ENCODE measurements at places on chromosomes 2 and 18.

GRCh38 chr2:206989311-206989710 is 50.0 kb downstream of the CPO start:
- no peak for DNase-seq

GRCh38 chr2:67694445-67694844 is 297.3 kb downstream of the ETAA1 start:
- DNase-seq: no peak

DNA sequence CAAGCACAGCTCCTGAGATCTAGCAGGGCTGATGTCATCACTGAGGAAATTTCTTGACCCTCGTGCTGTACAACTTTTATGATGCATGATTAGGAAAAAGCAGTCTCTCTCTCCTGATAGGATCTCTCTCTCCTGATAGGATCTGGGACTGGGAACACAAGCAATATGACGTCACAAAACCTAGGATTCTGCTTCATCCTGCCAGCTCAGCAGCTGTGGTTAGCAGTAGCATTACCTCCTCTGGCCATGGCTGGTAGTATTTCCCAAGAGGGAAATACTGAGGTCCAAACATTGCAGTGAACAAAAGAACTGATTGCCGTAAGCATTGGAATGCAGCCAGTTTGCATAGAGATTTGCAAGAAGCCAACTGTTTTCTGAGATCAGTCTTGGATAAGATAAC is 521.2 kb upstream of the POU3F3 start:
- no peak for DNase-seq

DNA sequence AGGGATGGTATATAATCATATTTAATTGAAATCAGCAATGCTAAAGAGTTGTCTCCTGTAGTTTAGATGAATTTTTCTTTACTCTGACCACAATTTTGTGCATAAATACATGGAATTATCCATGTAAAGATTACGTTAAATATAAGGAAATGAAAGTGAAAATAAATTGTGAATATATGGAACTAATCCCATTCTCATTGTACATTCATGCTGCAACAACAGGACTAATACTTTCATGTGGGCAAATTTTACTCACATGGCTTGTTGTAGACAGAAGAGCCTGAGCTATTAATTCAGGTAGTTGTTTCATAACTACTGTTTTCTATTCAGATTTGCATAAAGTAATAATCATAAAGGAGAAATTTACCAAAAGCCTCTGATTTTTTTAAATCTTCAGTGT is 357.8 kb downstream of the ARHGAP15 start:
- no peak for DNase-seq

DNA sequence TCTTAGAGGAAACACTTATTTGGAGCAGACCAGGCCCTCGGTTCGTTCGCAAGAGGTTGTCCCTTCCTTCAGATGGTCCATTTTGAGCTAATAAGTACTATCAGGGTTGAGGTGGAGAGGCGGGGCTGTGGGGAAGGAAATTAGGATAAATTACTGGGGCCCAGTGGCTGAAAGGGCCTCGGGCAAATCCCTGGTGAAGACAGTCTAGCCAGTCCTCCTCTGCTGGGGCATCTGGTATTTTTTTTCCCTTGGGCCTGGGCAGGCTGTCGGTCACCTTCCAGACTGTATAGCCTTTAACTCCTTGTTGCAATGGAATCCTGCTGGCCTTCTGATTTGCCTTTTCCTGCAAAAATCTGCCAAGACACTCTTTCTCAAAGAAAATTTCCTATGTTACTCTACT is 1.7 kb upstream of the MYO3B start:
- DNase-seq: no peak

GRCh38 chr18:8890957-8891464 is 185.7 kb downstream of the MTCL1 start:
- peak; percentile 10 for DNase-seq

- no peak for DNase-seq
Observed at GRCh38 chr18:77039196-77040130, 93.1 kb downstream of the MBP start.

DNA sequence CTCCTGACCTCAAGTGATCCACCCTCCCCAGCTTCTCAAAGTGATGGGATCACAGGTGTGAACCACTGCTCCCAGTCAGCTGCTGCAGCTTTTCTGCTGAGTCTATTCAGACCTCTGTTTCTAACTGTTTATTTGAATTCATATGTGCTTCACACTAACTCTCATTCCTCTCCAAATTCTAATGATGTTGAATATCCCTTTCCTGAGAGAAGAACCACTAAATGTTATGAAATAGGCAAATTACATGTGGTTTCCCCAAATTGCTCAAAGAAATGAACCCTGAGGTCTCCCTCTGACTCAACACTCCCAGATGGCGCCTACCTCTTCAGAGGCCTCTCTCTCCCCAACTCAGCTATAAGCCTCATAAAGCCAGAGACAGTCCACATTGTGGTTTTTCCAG is 98.6 kb downstream of the IRS1 start:
- no peak for DNase-seq

DNA sequence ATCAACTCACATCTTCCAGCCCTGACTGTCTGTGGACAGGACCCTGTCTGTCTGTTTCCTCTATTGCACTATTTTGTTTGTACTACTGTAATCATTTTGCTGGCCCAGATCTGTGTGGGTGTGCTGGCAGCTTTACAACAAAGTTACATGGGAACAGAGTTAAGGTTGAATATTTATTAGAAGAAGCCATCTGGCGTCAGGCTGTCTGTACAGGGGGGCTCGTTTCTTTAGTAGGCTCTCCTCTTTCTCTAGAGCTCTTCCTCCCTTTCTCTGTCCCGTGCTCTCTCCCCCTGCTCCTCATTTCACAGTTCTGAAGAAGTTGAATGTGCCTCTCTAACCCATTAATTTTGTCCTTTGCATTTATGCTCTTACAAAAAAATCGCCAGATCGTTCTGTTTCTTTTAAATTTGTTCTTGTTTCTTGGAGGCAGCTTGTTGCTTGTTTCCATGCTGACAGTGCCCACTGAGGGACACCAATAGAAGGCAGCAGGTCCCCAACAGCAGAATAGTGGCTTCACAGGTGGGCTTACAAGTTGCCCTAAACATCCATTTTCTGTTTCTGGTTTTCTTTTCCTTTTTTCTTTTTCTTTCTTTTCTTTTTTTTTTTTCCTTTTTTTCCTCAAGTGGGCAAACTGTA is 315.2 kb upstream of the ZEB2 start:
- DNase-seq: no peak

DNA sequence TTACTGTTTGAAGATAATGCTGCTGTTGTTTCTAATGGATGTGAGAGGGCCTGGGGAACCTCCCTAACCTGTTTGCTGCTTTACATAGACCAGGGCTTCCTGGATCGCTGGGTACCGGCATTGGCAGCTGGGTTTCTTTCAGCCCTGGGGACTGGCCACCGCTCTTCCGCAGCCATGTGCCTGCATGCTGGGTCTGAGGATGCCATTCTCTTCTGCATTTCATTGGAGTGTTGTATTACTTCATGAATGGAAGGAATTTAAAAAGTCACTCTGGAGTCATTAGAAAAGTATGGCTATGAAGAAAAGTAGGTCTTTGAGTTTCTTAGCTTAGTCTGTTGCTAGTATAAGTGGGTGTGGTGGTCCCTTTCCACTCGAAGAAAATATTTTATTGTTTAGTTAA is 107.3 kb upstream of the MGAT5 start:
- DNase-seq: no peak

DNA sequence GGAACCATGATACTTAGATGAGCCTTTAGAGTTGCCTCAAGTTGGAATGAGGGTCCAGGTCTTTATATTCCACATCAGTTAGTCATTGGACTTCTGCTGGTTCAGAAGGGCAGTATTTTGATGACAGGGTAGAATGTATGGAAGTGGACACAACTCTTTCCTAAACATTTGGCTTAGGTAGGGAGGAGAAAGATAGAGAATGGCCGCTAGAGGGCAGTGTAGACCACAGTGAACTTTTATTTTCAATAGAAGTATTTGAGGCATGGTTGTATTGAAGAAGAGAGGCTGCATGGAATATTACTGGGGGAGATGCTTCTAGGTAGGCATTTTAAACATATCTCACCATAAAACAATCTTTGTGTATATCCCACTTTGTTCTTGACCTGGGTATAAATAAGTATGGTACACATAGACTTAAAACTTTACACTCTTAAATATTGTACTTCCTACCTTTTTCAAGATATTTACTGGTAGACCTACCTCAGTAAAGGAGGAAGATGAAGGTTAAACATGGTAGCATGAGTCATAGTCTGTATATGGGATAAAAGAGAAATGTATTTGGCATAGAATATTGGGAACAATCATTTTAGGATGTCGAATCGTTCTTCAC is 497.6 kb upstream of the FAM98A start:
- peak; percentile 12 for DNase-seq

- no peak for DNase-seq
Observed at GRCh38 chr2:39920307-39920801, 141.3 kb upstream of the THUMPD2 start.

GRCh38 chr18:79772865-79773696 is 24.7 kb upstream of the KCNG2 start:
- DNase-seq: no peak

DNA sequence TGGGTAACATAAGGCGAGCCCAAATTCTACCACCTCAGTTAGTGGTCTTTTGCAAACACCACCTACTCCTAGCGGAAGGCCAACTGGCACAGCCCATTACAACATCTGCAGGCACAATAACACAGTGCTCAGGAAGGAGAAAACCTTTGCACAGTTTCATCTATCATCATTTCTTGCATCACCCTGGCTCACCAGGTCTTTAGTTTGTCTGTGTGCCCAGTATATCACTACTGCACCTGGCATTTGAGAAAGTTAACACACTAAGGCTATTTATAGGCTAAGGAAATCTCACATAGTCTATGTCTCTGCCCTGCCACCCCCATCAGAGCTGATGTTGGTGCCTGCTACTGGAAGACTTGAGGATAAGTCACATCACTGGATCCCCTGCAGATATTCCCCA is 484.0 kb downstream of the SATB2 start:
- no peak for DNase-seq

DNA sequence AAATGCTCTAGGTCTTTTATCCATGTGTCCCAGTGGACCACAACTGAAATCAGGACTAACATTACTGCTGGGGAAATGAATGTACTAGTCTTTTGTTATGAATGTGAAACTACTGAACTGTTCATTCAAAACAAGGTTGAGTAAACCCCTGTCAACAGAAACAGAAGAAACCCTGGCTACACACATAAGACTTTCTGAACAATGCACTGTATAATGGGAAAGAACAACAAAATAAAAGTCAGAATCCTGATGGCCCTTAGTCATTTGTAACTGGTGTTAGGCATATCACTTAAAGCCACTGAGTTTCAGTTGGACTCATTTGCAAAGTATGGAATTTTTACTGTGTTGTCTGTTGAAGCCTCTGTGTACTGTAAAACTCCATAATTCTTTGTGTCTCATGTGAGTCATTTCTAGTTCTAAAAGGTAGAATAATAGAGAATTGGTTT is 77.0 kb upstream of the UBXN4 start:
- no peak for DNase-seq

DNA sequence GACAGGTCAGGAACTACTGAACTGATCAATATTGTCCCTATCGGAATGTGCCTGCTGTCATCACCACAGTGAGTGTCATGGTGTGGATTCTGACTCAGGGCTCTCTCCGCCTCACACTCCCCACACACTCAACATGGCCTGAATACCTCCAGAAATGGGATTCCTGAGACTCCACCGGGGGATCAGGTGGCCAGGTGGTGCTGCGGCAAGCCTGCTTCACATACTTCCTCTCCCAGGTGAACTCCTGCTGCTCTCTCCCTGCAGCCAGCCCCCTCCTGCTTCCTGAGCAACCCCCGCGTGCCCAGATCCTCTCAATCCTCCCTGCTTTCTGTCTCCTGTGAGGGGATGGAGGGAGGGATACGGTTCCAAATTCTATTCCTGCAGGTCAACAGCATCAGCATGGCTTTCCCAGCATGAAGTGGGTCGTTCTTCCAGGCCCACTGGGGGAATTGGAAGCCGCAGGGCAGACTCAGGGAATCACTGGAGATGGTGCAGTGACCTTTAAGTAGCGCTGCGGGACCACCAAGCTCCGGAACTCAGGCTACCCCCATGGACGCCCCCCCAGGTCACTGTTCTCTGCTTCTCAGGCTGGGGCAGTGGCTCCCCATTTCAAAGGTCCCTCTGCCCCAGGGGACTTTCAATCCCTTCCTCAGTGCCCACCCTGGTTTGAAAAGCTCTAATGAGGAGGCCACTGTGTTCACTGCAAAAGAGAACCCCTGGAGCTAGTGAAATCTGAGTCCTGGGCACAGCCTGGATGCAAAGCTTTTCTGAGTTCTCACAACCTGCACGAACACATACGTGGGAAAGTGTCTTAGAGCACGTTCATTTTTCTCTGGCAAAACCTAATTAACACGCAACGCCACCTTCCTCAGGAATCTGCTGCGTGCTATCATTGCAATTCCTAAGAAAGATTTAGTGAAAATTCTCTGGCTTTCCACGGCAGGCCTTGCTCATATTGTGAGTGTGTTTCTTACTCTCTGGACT is 168.4 kb downstream of the ZFP36L2 start:
- no peak for DNase-seq

GRCh38 chr2:153880926-153881325 is 9.2 kb downstream of the GALNT13 start:
- DNase-seq: no peak

DNA sequence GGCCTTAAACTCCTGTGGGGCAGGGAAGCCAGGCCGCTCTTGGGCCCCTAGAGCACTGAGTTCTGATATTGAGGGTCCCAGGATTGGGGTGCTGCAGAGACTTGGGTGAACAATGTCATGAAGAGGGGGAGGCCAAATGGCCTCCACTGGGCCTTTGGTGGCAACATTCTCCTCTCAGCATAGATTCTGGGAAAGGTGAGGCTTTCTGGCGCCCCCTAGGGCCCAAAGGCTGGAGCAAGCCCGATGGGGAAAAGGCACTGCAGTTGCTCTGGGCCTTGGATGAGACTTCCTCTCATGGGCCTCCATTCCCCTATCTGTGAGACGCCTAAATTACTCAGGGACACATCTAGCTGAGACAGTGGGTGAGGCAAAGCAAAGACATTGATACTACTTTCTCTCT is 84.8 kb downstream of the ACAA2 start:
- peak; percentile 75 for DNase-seq

- no peak for DNase-seq
Observed at GRCh38 chr18:5104246-5104645, 92.8 kb downstream of the AKAIN1 start.

DNA sequence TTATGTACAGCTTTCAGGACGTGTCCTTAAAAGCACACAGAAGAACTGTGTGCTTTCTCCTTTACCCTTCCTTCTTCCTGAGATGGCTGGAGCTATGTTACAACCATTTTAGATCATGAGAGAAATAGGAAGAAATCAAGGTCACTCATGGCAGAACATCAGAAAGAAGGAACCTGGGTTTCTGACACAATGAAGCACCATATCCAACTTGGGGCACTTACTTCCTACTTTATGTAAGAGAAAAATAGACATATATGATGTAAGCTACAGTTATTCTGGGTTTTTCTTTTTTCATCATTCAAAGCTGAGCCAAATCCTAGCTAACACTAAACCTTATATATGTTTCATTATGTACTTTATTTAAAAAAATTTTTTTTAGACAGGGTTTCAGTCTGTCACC is 79.5 kb downstream of the FAM161A start:
- DNase-seq: no peak

- no peak for DNase-seq
Observed at GRCh38 chr2:132910432-132910831, 240.4 kb upstream of the LYPD1 start.

Data from COR-L47 (cell line).